Stimulated activated CD8-positive, alpha-beta memory T cell treated with anti-CD3 and anti-CD28 coated beads, Interleukin-12 subunit alpha, Interleukin-12 subunit beta, amount 100 ng/mL, for 1 hour (primary cell): ENCODE measurements at places on chromosomes 1 and 21.

- DNase-seq: no peak
Measured at GRCh38 chr1:95431235-95431634, 197.2 kb downstream of the RWDD3 start.

GRCh38 chr1:237911911-237912310 lies 21.2 kb upstream of the ZP4 start:
- DNase-seq: no peak

- DNase-seq: no peak
Measured at GRCh38 chr1:19455353-19455752, 30.0 kb downstream of the CAPZB start.

DNA sequence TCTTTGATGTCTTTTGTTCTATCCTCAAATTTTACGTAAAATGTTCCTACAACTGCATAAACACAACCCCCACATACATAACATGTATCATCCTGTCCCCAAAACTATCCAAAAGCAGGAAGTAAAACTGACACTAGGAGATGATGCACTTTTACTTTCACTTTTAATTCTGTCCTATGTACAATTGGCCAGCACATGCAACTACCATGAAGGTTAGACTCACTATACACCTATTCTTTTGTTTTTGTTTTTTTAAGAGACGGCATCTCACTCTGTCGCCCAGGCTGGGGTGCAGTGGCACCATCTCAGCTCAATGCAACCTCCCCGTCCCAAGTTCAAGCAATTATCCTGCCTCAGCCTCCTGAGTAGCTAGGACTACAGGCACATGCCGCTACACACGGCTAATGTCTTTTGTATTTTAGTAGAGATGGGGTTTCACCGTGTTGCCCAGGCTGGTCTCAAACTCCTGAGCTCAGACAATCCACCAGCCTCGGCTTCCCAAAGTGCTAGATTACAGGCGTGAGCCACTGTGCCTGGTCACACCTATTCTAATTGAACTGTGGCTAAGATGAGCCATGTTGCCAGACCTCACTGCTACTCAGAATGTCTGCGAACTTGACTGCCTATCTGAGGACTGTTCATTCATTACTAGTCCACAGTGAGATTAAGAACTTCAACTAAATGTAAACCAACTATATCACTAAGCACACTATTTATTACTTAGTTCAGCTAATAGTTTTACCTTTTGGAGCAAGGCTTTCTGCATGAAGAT lies 48.0 kb downstream of the TOR3A start:
- DNase-seq: no peak

- DNase-seq: no peak
Measured at GRCh38 chr1:98723574-98723973, 62.1 kb downstream of the SNX7 start.

GRCh38 chr1:202078241-202078640 lies 44.5 kb upstream of the GPR37L1 start:
- no peak for DNase-seq

- DNase-seq: no peak
Measured at GRCh38 chr1:168693872-168694238, 35.2 kb downstream of the DPT start.

DNA sequence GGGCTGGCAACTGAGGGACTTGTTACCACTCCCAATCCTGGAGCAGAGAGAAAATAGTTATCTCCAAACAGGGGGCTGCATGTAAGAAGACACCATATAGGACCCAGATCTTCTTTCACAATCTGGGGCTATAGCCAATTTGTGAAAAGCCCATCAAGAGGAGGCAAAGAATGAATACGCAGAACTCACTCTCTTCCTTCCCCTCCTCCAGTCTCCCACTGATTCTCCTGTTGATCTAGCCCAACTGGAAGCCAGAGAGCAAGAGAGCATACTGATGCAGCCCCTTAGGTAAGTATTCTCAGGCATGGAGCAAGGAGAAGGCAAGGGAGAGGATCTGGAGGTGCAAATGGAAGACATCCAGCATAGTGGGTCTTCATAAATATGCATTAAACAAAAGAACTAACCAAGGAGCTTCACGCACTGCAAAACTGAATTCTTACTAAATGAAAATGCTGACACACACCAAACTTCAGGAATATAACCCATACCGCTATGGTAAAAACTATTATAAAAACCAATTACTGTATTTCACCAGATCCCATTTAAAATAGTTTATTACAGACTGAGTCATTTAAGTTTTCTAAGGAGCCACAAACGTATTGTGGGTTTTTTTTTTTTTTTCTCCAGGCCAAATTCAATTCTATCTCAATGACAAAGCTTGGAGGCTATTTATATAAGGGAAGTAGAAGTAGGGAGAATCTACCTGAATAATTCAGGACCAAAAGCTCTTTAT lies 15.5 kb upstream of the HMGB4 start:
- DNase-seq: no peak

- no peak for DNase-seq
Measured at GRCh38 chr1:204255225-204255624, 41.4 kb upstream of the GOLT1A start.

DNA sequence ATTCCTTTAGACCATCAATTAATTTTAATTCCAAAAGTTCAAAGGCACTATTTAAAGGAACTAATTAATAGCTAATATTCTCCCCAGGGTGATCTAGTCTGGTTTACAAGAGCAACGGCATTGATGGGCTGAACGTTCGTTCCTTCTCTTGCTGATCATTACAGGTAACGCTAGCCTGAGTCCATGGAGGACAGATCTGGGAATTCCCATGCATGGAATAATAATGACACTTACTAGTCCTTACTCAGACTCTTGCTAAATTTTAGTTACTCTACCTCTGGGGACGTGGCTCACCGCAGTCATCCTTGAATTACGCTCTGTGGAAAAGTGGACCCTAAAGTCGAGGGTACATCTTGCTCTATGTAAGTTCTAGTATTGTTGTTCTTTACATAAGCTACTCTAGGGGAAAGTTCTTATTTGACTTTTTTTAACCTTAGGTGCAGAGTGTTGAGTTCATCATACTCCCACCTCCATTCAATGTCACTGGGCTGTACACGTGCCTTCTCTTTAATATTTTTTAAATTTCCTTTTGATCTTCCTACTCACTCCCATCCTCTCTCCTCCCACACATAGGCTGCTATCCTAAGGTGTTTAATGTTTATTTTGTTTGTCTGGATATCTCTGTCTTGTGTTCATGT lies 133.9 kb downstream of the ZNF281 start:
- DNase-seq: no peak

GRCh38 chr1:6434186-6434585 lies 9.6 kb downstream of the ESPN start:
- no peak for DNase-seq

- no peak for DNase-seq
Measured at GRCh38 chr21:25967901-25968438, 202.6 kb downstream of the APP start.

DNA sequence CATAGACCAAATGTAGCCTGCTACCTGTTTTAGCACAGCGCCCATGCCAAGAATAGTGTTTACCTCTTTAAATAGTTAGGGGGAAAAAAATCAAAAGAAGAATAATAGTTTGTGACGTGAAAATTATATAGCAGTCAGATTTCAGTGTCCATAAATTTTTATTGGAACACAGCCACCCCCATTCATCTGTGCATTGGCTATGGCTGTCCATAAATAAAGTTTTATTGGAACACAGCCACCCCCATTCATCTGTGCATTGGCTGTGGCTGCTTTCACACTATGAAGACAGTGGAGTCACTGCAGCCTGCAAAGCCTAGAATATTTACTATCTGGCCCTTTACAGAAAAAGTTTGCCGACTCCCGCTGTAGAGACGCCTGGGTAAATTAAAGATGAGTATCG lies 20.9 kb downstream of the EPHX1 start:
- no peak for DNase-seq

- no peak for DNase-seq
Measured at GRCh38 chr1:26034504-26035202, 11.3 kb downstream of the SLC30A2 start.

DNA sequence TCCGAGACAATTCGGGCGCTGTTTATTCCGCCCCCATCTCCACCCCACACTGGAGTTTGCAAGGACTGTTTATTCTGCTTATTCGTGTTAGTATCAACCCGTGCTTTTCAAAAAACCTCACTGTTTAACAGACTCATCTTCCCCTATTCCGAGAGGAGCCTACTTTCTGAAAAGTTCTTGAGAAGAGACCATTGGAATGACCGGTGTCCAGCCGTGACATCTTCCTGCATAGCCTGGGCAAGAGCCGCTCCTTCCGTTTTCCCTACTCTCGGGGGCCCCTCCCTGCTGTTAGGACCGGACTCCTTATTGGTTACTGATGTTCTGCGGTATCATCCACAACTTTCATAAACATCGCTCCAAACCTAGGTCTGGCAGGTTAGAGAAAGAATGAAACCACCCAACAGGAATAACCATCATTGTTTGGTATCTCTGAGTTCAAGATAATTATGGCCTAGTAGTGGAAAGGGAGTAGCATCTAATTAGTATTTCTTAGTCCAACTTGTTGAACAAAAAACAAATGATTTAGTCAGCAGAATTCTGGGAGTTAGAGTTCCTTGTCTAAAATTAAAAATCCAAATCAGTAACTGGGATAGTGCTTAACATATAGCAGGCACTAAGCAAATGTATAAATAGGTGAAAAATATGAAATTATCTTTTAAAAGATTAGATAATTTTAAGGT lies 837 bp downstream of the STXBP3 start:
- peak; percentile 13 for DNase-seq

DNA sequence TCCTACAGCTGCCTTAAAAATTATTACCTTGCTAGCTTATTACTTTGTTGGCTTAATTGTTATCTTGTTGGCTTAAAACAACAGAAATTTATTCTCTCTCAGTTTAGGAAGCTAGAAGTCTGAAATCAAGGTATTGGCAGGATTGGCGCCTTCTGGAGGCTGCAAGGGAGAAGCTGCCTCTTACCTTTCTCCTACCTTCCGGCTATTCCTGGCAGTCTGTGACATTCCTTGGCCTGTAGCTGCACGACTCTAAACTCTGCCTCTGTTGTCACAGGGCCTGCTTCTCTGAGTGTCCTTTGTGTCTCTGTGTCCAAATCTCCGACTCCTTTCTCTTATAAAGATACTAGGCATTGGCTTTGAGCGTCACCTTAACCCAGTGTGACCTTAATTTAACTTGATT lies 579.9 kb upstream of the B3GALT2 start:
- no peak for DNase-seq

- no peak for DNase-seq
Measured at GRCh38 chr1:150720703-150721102, at the start of gene HORMAD1. TSS of gene HORMAD1 (minus strand) at chr1:150720895. CDS start at chr1:150719505, 1,390 bp downstream.

DNA sequence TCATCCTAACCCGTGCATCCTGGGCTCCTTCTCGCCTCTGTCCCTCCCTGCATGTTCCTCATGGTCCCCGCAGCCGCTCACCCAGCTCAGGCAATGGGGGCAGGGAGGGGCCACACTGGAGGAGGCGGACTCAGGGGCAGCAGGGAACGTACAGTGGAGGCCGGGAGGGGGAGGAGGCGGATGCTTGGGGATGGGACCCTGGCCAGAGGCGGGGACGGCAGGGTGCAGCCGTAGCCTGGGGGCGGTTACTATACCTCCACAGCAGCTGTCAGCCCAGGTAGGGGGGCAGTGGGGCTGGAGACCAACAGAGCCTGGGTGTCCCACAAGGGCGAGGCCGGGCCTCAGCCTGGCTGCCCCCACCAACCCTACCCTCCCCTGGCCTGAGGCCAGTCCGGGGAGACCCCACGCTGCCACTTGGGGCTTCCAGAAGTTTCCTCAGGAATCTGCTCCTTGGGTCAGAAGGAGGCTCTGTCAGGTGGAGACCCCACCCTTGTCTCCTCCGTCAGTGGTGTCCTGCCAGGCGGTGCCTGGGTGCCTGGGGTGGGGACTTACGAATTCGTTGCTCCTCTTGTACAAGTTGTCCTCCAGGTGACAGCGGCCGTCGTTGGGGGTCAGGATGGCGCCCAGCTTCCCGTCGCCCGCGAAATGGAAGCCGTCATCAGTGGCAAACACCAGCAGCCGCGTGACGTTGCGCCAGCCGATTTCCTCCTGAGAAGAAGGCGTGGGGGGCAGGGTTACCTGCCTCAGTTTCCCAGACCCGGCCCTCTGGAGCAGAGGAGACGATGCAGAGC lies 20.7 kb downstream of the ITGB2 start:
- DNase-seq: no peak

DNA sequence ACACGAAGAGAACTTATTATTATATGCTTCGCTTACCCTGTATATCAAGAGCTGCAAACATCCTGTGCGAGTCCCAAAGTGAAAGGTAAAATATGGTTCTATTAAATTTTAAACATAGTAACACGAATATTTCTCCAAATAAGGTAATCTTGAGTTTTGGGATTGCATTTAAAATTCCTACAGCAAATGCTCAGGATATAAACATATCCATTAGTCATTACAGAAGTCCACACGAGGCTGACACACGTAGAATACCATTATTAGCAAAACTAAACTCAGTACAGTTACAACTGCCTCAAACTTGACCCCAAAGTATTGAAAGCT lies 282 bp upstream of the LYPLAL1 start:
- DNase-seq: no peak

DNA sequence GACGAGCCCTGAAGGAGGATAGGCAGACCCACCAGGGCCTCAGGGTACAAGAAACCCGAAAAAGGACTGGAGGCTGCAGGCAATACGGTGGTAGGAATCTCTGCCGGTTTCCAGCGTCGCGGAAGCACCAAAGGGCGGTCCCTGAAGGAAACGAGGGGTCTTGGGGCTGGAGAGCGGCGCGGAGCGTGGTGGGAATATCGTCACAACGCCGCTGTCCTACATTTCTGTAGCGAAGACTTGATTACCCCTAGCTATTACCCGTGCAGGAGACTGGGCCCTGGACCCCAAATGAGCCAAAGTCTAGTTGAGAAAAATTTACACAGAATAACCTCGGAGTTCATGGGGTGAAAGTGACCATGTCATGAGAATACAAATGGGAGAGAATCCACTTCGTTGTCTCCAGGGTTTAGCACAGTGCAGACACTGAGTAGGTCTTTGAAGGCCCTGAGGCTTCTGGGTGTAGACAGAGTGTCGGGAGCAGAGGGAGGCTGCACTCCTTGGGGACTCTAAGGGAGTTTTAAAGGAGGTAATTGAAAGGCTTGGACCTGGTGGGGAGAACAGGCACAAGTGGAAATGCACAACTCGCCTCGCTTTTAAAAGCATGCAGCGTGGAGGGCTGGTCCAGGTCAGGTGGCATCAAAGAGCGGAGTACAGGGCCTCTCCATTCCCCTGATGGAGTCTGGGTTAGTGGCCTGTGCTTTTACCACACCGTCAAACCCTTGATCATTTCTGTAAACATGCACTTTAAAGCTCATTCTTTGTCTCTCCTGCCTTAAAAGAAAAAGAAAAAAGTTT lies 1.5 kb downstream of the ATP1A1 start:
- no peak for DNase-seq

- no peak for DNase-seq
Measured at GRCh38 chr1:53628286-53628955, 110.5 kb downstream of the GLIS1 start.

DNA sequence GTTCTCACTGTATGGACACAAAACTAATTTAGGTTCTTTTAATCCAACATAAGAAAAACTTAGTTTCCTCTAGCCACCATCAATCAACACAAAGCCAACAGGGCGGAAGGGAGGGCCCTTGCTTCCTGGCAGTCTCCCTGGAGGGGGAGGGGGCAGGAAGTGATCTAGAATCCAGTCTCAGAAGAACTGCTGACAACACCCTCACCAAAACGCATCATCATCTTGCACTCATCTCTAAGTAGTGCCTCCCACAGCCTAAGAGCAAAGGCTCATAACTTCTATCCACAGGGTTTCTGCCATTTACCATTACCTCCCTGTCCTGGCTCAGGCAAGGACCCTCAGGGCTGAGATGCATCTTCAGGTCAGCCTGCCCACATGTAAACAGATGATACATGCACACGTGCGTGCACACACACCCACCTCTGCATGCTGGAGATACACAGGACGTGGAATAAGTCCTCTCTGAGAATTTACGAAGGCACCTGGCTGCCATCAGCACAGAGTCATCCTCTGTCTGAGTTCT lies 20.5 kb downstream of the HIVEP3 start:
- no peak for DNase-seq

- no peak for DNase-seq
Measured at GRCh38 chr1:85830837-85831236, 122.6 kb upstream of the ZNHIT6 start.
